Activated CD8-positive, alpha-beta memory T cell treated with anti-CD3 and anti-CD28 coated beads for 24 hours (primary cell): ENCODE measurements at places on chromosomes 2 and 18.

DNA sequence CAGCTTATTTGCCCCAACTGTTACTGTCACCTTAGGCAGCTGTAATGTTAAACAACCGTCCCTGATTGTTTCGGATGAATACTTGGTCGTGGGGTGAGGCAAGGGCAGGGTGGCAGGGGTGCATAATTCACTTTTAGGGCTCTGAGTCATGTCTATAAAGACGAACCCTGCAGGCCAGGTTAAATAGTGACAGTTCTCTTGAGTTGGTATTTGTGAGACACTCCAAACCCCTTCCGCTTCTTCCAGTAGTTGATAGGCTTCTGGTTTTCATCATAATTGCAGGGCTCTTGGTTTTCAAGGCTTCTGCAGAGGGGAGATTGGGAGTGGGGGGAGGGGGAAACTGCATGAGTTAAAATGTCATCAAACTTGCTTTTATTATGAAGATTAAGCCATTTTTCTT, 97.2 kb upstream of the TSPYL6 start:
- no peak for DNase-seq

DNA sequence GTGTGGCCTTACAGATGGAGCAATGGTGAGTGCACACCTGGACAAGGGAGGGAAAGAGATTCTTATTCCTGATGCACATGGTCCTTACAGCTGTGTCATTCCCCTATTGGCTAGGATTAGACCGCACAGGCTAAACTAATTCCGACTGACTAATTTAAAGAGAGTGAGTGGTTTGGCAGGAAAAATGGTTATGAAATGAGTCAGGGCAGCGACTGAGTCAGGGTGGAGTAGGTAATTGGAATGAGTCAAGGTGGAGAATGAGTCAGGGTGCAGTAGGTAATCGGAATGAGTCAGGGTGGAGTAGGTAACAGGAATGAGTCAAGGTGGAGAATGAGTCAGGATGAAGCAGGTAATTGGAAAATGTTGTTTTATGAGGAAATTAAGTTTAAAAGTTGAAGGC, 1353.7 kb upstream of the LRRTM1 start:
- no peak for DNase-seq

DNA sequence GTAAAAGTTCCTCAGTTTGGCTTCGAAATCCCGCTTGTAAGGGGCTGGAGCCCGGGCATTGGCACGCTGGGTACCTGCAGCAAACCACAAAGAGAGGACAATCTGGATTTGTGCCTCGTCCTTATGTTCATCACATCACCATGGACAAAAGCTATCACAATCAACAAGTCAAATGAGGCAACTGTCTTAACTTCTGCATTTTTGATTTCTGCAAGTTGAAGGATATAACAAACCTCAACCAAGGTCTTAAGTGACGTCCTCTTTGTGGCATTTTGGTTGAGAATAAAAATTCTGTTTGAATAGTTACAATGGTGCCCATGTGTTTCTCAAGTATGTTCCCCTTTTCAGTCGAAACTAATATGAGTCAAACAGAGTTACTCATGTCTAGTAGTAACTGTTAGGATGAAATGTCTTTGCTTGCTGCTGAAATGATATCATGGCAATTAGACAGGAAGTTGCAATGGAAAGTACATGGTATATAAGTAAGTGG, 70.8 kb upstream of the STK17B start:
- DNase-seq = no peak

GRCh38 chr2:85418132-85419008, at the start of gene SH2D6:
TSS of gene SH2D6 (plus strand) at chr2:85418714. CDS start at chr2:85429466, 10,752 bp downstream.
- DNase-seq = peak; percentile 96

- DNase-seq = no peak
These were observed 77.2 kb downstream of the NEURL3 start for GRCh38 chr2:96427917-96428316.

DNA sequence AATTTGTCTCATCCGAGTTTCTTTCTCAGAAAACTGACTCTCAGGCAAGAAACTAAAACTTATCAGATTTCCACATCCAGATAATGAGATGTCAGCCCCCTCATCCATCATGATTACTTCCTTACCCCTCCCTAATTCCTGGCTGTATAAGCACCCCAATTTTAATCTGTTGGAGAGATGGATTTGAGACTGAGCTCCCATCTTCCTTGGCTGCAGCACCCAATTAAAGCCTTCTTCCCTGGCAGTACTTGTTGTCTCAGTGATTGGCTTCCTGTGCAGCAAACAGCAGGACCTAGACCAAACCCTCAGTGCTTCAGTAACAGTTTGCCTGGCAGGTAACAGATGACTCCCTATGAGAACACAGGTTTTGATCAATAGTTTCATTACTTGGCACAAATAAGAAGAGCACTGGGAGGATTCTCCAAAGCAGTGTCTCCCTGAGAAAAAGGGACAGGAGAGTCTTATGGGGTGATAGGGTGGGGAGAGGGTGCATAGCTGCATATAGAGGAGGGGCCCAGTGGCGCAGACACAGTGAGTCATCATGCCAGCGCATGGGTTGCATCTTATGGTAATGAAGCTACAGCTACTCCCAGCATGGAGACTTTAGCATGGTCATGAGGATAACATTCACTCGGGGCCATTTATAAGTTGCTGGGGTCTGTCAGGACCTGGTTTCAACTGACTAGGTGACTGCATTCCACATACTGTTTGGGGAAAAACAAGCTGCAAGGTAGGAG, 45.1 kb downstream of the TEX51 start:
- no peak for DNase-seq

DNA sequence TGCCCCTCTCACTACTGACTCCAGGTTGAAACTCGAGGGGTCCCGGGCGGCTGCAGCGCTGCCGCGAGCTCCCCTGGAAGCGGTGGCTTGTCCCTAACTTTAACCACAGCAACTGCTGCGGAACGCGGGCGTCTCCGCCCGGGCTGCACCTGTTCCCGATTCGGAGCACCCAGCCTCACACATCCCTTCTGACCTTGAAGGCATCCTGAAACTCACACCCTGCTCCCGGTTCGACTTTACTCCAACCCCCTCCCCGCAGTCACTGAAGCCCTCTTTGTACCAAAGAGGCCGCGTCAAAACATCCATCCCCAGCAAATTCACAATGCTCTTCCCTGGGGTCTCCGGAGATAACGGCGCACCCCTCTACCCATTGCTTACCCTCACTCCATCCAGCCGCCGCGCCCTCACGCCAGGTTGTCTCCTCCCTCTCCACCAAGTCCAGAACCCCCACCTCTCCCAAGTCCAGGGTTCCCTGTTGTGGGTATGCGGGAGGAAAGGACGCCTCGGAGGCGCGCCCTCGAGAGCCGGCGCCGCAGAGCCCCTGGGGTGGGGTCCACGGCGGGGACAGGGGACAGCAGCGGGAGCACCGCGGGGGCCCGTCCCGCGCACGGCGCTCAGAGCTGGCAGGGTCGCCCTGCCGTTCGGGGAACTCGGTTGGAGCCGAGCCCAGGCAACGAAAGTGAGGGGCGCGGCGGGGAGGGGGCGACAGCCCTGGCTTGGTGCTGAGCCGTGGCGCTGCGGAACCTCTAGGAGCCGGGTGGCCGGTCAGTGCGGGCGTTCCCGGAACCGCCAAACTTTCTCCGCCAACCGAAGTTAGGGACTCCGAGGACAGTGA, 934 bp downstream of the MYO5B start:
- no peak for DNase-seq

- no peak for DNase-seq
These were observed 36.0 kb upstream of the FAHD2A start for GRCh38 chr2:95366514-95366913.

- no peak for DNase-seq
These were observed 49.6 kb downstream of the MYO3B start for GRCh38 chr2:170227507-170227947.

DNA sequence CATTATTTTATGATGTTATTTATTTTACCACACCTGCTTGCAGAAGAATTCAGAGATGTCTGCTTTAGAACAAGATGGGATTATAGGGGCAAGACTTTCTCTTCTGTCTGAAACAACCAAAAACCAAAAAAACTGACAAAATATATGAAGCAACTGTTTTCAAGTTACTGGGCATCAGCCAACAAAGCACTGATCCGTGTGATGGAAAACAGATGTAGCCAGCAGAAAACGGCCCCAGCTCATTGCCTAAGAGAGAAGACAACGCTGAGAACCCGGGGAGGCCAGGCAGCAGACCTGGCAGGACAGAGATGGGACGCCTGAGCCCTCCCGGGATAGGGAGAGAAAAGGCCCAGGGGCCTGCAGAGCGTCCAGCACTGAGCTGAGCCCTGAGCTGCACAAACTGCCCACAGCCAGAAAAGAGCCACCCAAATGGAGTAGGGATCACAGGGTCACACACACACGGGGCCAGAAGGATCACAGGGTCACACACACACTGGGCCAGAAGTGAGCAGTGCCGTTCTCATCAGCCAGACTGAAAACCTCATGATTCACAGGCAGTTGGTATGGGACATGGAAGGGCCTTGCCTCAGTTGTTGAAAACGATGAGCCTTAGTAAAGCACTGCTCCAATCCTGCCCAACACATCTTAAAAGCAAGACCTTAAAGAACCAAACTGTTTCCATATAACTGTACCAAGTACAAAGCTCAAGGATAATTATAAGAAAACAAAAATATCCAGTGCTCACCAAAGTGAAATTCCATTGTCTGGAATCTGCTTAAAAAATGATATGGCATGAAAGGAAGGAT, 12.1 kb downstream of the PXDN start:
- no peak for DNase-seq

- no peak for DNase-seq
These were observed 235.3 kb upstream of the TANK start for GRCh38 chr2:160924936-160925353.

DNA sequence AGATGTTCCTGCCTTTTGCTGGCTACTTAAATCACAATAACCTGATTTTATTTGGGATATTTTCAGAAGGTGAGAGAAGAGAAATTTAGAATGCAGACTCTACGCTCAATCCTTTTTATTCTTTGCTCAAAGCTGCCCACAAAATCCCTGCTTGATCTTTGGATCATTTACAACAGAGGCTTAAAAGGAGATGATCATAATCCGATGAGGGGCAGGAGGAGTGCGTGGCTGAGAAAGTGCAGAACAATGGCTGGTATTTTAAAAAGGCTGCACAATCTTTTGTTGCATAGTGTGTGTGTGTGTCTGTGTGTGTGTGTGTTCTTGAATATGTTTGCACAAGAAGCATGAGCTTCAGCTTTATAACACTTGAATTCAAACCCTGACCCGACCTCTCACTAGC, 256.3 kb upstream of the MYT1L start:
- DNase-seq = no peak

DNA sequence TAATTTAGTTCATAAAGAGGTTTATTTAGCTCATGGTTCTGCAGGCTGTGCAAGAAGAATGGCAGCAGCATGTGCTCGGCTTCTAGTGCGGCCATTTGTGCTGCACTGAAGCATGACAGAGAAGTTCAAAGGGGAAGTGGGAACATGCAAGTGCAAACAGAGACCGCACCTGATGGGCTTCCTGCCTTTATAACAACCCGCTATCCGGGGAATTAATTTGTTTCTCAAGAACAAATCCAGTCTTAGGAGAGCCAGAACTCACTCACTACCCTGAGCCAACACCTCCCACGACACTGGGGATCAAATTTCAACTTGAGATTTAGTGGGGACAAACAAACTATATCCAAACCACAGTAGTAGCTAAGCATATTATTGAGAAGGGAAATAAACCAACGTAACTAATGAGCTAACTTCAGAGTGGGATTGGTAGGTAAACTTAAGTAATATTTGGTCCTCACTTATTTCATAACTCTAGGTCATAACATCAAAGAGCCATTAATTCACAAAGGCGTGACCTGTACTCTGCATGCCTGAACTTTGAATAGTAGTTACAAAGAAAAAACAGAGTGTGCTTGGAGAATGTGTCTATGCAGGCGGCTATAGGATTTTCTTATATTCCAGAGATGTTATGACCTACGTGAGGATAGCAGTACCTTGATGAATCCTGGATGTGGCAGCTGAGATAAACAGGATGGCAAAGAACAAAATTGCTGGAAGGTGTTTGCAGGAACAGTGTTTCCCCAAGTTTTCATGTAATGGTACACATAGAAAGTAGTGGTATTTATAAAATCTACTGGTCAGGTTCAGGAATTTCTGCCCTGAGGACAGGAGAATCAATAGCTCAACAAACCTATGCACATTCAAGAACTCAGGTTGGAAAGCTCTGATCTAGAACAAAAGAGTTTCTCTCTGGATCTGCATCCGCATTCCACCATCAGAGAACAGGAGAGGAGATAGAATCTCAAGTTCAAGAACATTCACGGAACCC, 845.9 kb upstream of the ID2 start:
- DNase-seq = no peak

GRCh38 chr18:79944126-79944731, 7.2 kb downstream of the SLC66A2 start:
- DNase-seq = peak; percentile 67

DNA sequence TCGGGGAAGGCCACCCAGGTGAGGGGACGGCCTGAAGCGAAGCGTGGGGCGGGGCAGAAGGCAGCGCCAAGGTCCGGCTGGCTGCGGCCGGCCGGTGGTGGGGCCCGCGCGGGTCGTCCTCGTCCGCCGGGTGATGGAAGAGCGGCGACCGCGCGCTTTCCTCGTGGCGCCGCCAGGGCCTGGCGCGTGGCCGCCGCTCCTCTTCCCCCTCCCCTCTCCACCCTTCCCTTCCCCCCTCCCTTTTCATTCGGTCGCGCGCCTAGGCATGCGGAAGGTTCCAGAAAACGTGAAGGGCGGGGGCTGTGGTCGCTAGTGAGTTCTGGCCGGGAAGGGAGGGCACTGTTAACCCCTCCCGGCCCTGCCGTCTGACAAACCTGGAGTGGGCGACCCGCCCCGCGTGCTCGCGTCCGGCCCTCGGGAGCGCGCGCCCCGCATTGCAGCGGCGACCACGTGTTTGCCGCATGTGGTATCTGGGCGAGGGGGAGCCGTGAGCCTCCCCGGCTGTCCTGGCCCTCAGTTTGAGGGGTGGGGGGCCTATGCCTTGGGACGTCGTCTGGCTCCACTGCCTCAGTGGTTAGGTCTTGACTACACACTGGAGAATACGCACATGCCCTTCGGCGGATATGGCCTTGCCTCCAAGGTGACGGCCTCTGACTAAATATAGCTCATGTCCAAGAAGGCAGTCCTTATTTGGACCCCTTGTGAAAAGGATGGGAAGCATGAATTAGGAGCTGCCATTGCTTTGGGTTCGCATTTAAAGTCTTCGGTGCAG, 579 bp downstream of the MAT2A start:
- DNase-seq = peak; percentile 93

GRCh38 chr2:3470166-3470651, 49.1 kb downstream of the ADI1 start:
- no peak for DNase-seq

- DNase-seq = no peak
These were observed 343.4 kb upstream of the HS6ST1 start for GRCh38 chr2:128662051-128662471.

- DNase-seq = no peak
These were observed 572.7 kb upstream of the SALL3 start for GRCh38 chr18:78406743-78407465.

DNA sequence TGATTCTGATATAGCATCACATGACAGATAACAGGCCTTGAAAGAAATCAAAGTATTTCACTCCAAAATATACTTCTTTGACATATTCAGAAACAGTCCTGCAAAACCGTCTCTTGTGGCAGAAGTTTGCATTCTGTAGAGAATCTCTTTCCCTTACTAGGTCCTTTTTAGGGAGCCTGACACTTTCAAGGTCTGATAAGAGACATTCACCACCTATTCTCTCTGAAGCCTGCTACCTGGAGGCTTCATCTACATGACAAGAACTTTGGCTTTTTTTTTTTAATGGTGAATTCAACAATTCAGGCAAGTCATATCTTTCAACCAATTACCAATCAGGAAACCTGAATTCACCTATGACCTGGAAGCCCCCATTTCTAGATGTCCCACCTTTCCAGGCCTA, 83.8 kb downstream of the CCDC178 start:
- DNase-seq = no peak

- DNase-seq = no peak
These were observed 313.8 kb upstream of the DDX18 start for GRCh38 chr2:117500721-117501120.
